ENCODE measurements at places on chromosomes 3 and 15.
A peak's percentile ranks its signal among the peaks of the same experiment; 100 is the strongest.

DNA sequence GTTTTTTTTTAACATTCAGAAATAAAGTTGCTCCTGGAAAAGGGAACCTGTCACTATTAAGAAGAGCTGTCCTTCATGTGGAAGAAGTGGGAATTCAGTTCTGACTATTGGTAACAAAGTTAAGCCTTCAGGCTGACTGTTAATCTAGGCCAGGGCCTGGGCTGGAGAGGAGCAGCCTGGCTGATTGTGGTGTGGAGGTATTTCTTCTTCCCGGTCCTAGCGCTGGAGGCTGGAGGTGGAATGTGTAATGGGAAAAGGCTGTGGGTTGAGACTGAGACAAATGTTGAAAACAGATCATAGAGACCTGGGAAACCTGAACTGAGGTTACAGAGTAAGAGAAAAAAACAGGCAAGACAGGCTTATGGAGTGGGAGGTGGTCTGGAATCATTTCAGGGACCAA, 23.8 kb upstream of the SH3BP5 start:
- DNase-seq, result no peak

- no peak for DNase-seq
These were observed 313.1 kb downstream of the WDR72 start for GRCh38 chr15:53446376-53446775.

DNA sequence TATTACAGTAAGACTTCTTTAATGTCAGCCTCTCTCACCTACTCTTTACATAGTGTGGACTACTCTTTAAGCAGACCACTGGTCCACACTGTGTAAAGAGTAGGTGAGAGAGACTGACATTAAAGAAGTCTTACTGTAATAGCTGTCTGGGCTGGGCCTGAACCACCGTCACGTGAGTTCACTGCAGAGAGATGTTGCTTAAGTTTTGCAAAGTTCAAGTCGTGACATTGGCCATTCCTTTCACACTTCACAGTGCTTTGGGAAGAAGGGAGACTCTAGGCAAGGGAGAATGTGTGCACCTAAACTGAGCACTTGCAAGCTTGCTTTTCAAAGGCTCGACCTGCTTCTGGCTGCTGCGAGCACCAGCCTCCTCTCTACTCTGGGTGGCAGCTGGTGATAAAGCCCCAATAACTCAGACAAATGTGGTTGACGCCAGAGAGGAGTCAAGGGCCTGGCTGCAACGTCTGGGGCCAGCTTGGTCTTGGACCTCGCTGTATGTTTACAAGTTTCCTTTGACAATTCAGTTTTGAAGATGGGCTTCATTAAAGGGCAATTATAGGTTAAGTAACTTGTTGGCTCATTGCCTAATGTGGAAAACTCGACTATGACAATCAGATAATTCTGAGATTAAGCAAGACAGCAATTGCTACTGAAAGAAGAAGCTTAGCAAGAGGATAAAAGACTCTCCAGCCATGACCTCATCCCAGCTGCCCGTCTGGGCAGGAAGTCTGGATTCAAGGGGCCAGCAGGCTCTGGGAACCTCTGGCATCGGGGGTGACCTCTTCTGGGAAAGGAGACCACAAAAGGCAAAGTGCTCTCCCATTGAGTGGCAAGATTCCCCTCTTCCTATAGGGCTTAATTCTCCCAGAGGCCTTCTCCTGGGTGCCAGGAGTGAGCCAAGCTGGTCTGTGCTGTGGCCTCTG, 242.1 kb upstream of the TLE3 start:
- DNase-seq, result no peak

- DNase-seq, result no peak
These were observed 25.2 kb downstream of the ARHGEF3 start for GRCh38 chr3:56776556-56776950.

GRCh38 chr3:37891227-37891626, 29.5 kb downstream of the CTDSPL start:
- no peak for DNase-seq

- DNase-seq, result no peak
These were observed 3.1 kb upstream of the CAMKV start for GRCh38 chr3:49872801-49873281.

GRCh38 chr3:145190138-145190537, 970.8 kb downstream of the PLOD2 start:
- DNase-seq, result no peak

- no peak for DNase-seq
These were observed 83.6 kb upstream of the SLCO3A1 start for GRCh38 chr15:91769894-91770293.

DNA sequence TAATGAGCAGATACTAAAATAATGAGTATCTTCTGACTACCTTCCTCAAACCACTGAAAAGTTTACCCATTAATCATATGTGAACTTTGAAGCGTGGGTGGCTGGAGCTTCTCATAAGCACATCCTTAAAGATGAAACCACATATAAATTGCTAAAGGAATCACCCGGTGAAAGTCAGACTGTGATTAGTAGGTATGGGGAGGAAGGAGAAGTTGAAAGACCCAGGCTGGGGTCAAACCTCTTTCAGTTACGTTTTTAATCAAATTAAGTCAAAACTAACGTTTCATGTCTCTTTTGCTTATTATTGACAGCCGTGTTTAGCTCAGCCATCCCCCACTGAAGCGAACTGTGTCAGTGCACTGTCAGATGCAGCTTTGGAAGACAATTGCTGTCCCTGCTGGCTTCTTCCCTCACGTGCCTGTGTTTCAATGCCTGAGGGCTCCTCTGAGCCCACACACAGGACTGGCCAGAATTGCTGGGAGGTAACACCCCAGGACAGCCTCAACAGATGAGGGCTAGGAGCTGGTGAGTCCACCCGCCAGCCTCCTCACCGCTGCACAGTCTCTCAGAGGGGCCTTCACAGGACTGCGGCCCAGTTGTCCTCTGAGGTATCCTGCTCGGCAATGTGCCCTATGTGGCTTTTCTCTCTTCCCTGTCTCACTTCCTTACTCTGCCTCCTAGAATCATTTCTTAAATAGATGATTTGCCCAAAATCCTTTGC, 29.3 kb upstream of the SH3BP5 start:
- DNase-seq, result no peak

DNA sequence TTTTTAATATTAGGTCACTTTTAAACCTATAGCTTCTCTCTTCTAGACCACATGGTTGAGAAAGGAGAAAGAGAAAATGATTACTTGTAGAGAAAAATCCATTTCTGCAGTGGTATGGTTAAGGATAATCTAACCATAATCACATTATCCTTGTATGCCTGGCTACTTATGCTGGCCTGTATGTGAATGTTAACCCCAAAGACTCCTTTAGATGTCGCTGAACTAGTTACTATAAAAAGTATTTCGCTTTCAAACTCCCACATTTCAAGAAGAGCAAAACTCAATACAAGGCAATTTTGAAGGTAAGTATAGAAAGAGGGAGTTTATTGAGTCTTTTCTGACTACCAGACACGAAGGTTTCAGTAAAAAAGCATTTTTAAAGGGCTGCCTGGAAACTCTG, 2.2 kb downstream of the KCTD6 start:
- no peak for DNase-seq

DNA sequence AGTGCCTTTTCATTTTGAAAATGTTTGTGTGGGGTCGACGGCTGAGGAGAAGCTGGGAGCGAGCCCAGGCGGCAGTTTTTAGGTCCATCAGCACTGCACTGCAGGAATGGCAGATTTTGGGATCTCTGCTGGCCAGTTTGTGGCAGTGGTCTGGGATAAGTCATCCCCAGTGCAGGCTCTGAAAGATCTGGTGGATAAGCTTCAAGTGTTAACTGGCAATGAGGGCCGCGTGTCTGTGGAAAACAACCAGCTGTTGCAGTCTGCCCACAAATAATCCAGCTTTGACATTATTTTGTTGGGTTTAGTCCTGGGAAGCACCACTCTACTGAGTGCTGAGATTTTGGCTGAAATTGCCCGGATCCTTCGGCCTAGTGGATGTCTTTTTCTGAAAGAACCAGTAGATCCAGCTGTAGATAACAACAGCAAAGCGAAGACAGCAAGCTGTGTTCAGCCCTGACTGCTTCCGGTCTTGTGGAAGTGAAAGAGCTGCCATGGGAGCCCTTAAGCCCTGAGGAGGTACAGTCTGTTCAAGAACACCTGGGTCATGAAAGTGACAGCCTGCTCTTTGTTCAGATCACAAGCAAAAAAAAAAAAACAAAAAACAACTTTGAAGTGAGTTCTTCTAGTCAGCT, 13.1 kb upstream of the ANP32A start:
- no peak for DNase-seq

GRCh38 chr3:48544141-48544540, 12.5 kb downstream of the PFKFB4 start:
- no peak for DNase-seq

GRCh38 chr3:128146201-128146600, 7.1 kb upstream of the EEFSEC start:
- DNase-seq, result no peak

GRCh38 chr15:57221134-57221533, 155.2 kb upstream of the CGNL1 start:
- DNase-seq, result no peak

- DNase-seq, result no peak
These were observed 14.3 kb downstream of the PARP14 start for GRCh38 chr3:122694966-122695365.

DNA sequence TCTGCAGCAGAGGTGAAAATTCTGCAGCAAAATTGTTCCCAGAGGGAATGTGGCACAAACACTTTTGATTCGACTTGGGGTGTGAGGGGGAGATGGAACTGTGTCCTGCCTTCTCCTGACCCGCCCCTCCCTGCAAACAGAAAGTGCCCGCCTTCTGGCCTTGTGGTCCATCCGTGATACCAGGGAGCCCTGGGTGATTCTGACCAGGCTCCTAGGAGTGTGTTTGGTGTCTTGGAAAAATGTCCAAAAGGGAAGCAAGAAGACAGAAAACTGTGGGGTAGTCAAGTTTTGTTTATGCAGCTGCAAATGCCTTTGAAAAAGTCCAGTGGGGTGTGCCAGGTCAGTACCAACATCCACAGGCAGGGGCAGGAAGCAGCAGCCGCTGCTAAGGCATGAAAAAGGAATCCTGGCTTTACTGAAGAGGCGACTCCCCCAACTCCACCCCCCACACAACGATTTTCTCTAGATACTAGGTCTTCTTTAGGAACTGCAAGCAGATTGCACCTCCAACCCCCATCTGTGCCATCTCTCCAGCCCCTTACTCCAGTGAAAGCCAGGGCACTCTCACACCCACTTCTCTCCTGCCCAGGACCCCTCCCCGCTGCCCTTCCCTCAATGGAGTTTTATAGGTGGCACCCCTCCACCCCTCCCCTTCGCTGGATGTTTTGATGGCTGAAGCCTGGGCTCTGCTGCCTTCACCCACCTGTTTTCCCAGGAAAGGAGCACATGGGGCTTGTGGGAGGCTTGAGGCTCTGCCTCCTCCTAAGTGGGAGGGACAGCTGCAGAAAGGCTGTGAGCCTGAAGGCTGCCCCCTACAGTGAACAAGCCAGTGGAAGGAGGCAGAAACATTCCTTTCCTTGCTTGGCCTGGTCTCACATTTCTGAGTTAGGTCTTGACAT, 82.4 kb upstream of the HERC1 start:
- DNase-seq, result no peak

- DNase-seq, result no peak
These were observed 308.4 kb downstream of the RPLP1 start for GRCh38 chr15:69760890-69761568.

GRCh38 chr3:53114412-53115074, 15.7 kb downstream of the RFT1 start:
- no peak for DNase-seq

GRCh38 chr3:68974711-68975110, 38.8 kb downstream of the EOGT start:
- no peak for DNase-seq

DNA sequence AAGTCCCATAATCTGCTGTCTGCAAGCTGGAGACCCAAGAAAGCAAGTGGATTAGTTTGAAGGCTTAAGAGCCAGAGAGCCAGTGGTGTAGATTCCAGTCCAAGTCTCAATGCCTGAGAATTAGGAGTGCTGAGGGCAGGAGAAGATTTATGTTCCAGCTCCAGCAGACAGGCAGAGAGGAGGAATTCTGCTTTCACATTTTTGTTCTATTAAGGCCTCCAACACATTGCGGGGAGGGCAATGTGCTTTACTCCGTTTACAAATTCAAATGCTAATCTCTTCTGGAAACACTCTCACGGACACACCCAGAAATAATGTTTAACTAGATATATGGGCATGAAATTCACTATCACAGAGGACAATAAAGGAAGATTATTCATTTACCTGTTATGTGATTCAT, 54.0 kb downstream of the DPH6 start:
- DNase-seq, result no peak

DNA sequence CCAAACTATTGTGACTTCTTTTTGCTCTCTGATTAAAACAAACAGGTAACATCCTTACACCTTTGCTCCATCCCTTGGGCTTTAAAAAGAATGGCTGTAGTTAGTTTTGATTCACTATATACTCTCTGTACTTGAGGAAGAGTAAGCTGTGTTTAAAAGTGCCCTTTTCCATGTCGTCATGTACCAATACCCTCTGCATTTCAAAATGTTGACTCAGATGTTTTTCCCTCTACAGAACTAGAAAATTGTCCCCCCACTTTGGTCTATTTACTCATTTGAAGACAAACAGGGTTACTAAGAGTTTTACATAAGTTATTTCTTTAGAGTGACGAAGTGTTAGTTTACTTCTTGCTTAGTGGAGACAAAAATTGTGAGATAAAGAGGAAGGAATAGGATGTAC, 62.7 kb downstream of the TASOR start:
- DNase-seq, result no peak

GRCh38 chr15:25172691-25173090, 217.9 kb downstream of the SNRPN start:
- no peak for DNase-seq

DNA sequence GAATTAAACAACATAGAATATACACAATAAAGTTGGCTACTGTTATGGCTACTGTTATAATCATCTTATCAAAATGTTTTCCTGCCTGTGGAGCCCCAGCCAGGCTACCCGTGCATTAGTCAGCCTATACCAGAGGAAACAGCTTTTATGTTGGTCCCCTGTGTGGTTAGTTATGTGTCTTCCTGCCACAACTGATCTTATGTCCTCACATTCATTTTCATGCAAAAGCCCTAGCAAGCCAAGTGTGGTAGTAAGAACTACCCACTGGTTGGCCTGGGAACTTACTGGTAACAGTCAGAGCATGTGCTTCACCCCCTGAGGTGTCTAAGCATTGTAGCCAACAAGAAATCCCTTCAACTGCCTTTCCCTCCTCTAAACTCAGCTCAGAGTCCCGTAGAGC, 21.8 kb downstream of the MGLL start:
- DNase-seq, result no peak

- DNase-seq, result no peak
These were observed 217.0 kb downstream of the TLE3 start for GRCh38 chr15:69880571-69881301.

DNA sequence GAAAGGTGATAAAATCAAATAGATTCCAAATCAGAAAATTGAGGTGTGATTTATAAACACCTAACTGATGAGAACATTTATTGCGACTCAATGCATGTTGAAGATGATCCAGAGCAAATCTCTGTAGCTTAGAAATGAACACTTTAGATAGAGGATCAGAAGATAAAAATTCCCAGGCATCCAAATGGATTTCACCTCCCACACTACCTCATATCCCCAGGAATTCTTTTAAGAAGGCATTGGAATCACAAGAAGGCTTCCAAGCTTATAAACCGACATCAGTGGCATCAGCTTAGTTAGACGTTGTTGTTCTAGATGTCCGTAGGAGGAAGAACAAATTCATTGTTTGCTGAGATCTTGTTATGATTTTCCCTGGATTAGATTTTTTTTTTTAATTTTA, 154.4 kb downstream of the EBLN2 start:
- DNase-seq, result no peak

- no peak for DNase-seq
These were observed 324.1 kb downstream of the IGSF11 start for GRCh38 chr3:118710532-118710931.

- DNase-seq, result peak; percentile 4
These were observed 30.3 kb downstream of the ARL14 start for GRCh38 chr3:160707187-160707794.

- DNase-seq, result no peak
These were observed 164.1 kb upstream of the SLC2A2 start for GRCh38 chr3:171190668-171191067.

Measured in caudate nucleus (tissue), 63 donors.